ENCODE measurements at places on chromosomes 13 and 19.
A peak's percentile ranks its signal among the peaks of the same experiment; 100 is the strongest.

GRCh38 chr19:54149021-54149812, 10.3 kb downstream of the LENG1 start:
- no peak for DNase-seq

- DNase-seq = no peak
Measured at GRCh38 chr13:42116225-42116624, 67.8 kb downstream of the DGKH start.

- no peak for DNase-seq
Measured at GRCh38 chr13:41648314-41648935, 191.1 kb downstream of the RGCC start.

- DNase-seq = no peak
Measured at GRCh38 chr13:99968521-99969452, 2.8 kb downstream of the ZIC5 start.

GRCh38 chr13:76853921-76854608, 32.1 kb downstream of the KCTD12 start:
- no peak for DNase-seq

DNA sequence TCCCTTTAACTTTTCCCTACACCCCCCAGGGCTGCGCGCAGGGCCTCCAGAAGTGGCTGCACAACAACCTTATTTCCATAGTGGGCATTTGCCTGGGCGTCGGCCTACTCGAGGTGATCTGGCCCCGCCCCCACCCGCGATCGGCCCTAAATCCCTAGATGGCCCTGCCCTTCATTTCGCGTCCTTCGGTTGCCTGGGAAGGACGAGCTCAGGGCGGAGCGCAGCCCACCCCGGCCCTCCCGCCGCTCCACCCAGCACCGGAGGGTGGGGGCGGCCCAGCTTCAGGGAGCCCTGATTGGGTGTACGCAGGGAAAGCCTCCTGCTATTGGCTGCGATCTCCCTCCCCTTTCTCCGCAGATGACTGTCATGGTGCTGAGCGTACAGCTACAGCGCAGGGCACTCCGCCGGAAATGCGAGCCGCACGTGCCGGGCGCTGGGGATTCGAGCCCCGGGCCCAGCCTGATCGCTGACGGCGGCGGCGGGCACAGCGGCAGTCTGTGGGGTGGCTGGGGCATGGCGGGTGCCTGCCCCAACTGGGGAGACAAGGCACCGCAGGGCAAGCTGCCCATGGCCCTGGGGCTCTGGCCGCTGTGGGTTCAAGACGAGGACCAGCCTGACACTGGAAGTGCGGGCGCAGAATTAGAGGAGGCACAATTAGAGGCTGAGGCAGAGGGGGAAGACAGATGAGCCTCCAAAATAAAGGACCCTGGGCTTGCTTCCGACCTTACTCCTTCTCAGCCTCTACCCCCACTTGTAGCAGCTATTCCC, 4.3 kb downstream of the CD37 start:
- DNase-seq = no peak

- DNase-seq = peak; percentile 70
Measured at GRCh38 chr13:45280751-45281634, 60.0 kb downstream of the TPT1 start.

GRCh38 chr19:37243206-37243632, 25.2 kb downstream of the ZNF383 start:
- no peak for DNase-seq

DNA sequence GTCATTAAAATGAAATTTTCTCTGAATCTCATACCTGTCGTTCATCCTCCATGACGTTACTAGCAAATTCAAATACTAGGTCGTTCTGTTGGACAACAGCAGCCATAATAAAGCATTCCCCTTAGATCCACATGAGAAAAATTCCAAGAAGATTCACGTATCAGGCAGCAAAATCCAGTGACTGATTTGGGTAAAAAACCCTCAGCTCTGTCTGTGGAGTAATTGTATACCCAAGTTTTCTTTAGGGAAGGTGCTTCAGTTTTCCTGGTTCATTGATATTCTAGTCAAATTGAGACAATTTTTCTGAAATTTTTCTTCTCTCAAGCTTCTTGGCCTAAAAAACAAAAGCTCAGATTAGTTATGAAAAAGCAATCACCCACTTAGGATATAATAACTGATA, 37.2 kb downstream of the ELF1 start:
- no peak for DNase-seq

DNA sequence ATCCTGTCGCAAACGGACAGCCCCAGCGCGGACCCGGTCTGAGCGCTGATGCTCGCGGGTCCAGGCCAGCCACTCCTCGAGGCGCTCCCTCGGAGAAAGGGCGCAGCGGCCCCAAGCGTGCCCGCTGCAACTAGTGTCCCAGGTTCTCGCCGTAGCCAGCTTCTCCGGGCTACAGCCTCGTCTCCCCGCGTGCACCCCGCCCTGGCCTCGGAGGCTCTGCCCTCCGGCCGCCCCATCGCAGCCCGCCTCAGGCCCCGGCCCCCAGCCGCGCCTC, 487 bp downstream of the FLT1 start:
- DNase-seq = no peak

DNA sequence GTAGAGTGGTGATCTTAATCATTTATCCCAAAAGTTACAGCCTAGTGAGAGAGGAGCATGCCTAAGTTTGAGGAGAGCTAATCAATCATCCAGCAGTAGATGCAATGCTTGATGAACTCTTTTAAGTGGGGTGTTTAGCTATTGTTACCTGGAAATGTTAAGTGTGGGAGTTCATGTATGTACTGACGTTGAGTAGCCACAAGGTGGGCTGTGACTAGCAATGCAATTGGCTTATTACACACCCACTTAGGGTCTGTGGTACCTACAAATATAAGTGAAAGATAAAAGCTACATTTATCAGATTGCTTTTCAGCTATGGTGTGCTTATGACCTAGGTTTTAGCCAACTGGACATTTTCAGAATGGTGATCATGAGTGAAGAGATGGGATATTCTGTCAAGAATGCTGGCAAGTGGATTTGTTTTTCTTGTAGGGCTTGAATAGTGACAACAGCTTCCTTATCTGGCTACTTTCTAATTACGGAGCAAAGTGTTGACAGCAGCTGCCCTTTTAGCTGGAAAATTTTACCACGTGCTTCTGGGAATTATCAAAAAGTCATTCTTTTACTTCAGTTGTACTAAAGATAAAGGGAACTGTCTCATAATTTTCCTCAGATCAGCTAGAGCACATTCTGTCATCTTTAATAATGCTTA, 170.6 kb downstream of the POSTN start:
- DNase-seq = no peak

DNA sequence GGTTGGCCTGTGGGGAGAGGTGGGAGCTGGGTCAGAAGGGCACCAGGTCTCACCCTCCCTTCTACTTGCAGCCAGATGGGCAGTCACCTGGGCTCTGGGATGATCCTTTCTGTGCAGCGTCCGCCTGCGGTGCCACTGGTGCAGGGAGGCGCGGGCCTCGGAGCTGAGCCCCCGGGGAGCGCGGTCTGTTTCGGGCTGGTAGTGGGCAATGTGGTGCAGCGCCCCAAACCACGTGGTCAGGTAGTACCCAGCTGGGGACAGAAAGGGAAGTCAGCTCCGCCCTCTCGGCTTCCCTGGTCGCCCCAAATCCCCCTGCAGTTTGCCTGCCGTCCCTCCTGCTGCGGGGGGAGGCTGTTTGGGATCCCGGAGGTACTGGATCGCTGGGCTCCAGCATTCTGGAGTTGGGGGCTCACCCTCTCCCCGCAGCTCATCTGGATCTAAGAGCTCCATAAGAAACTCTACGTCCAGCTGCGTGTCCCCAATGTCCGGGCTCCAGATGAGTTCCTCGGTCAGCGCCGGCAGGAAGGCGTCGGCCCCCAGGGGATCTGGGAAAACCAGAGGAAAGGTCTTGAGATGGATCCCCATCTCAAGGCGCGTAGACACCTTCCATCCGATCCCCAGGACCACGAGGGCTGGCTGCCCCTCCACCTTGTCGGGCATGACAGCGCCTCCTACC, 8.8 kb downstream of the RINL start:
- no peak for DNase-seq

DNA sequence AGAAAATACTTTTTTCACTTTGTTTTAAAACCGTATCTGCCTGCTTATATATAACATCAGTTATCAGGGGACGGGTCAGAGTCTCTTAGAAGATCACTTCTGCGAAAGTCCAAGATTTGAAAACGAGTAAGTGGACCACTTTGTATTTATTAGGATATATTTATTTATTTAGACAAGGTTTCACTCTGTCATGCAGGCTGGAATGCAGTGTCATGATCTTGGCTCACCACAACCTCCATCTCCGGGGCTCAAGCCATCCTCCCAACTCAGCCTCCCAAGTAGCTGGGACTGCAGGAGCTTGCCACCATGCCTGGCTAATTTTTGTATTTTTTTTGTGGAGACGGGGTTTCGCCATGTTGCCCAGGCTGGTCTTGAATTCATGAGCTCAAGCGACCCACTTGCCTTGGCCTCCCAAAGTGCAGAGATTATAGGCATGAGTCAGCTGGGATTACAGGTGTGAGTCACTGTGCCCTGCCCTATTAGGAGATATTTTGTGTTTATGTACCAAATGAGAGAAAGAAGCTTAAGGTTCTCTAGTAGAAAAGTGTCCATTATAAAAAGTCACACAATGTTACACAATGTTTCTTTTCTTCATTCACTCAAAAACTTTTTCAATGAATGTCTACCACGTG, 39.5 kb downstream of the RASL11A start:
- DNase-seq = no peak

- DNase-seq = no peak
Measured at GRCh38 chr19:15216363-15216762, 15.6 kb upstream of the NOTCH3 start.

DNA sequence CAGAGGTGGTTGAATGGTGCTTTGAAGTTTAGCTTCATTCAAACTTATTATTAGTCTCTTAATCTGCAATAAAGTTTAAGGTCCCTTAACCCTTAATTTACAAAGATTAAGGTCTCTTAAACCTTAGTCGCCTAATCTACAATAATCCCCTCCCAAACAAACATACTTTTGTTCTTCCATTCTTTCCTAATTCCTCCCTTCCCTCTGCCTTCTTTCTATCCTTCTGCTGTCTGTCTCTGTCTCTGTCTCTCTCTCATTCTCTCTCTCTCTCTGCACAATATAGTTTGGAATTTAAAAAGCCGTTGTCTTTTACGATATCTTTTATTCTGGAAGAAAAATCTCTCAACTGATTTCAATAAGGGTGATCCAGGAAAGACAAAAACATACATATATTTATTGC, 1096.8 kb upstream of the ATXN8OS start:
- no peak for DNase-seq

DNA sequence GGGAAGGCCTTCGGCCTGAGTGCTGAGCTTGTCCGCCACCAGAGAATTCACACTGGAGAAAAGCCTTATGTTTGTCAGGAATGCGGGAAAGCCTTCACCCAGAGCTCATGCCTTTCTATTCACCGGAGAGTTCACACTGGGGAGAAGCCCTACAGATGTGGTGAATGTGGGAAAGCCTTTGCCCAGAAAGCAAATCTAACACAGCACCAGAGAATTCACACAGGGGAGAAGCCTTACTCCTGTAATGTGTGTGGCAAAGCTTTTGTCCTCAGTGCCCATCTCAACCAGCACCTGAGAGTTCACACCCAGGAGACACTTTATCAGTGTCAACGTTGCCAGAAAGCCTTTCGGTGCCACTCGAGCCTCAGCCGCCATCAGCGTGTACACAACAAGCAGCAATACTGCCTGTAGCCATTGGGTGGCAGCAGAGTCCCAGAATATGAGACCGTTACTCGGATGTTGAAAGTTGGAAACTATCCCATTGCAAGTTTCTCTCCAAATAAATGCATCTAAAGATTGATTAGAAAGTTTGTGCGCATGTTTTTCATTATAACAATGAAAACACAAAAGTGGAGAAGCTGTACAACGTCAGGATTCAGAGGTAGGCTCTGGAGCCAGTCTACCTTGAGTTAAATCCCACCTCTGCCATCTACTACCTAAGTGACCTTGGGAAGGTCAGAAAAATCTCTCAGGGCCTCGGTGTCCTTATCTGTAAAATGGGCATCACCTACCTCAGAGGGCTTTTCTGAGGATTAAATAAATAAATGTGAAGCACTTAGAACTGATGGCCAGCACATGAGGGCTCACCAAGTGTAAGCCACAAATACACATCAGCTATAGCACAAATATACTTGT, 21.1 kb downstream of the ZNF473 start:
- DNase-seq = no peak

GRCh38 chr13:59666504-59666903, 497.2 kb downstream of the DIAPH3 start:
- DNase-seq = no peak

DNA sequence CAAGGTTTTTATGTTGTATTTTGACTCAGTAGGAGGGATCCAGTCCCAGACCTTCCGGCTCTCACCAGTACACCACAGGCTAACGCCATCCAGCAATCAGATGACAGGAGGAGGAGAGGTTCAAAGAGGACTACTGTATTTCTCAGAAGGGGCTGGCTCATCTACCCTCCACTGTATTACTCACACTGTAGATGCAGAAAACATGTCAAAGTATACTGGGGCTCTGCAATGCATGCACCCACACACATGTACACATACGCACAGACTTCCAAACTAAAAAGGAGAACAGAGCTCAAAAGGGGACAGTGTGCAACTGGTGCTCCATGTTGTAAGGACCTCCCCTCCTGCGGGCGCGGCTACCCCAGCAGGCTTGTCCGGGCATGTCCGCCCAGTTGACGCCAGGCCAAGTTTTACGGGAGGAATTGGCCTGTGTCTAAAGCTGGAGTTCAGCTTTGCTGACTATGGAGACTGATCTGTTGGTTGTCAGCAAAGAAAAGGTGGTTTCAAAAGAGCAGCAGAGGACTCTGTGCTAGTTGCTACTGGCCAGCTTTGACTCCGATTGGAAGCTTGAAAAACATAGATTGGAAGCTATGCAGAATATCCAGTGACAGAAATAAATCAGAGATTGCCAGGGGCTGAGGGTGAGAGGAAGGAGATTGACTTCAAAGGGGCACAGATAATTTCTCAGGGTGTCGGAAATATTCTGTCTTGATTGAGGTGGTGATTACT, 314.2 kb downstream of the DLEU7 start:
- DNase-seq = peak; percentile 45

GRCh38 chr13:110327051-110327721, 20.1 kb downstream of the COL4A2 start:
- DNase-seq = no peak

All from NCI-H1694 treated with DMSO at 0.1 percent for 48 hours (cell line).